AG04450 (cell line): ENCODE measurements at places on chromosomes 1 and 21.

- no peak for DNase-seq
Observed at GRCh38 chr1:41610361-41610760, 125.9 kb upstream of the EDN2 start.

- no peak for DNase-seq
Observed at GRCh38 chr1:167544447-167545093, 9.0 kb downstream of the CREG1 start.

DNA sequence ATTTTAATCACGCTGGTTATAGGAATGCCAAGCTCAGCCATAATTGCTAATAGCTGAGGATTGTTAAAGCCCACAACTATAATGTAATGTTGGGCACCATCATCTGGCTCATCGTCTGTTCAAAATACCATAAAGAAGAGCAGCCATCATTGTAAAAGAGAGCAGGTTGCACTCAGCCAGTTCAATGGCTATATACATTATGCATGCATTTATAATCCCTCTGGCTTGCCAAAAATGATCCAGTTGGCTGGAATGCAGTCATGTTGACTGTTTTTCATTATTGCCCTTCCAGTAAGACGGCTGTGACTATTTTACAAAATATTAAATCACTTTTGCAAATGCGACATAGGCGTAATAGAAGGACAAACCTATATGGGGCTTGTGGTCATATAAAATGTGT, 85.3 kb downstream of the SPAG17 start:
- no peak for DNase-seq

DNA sequence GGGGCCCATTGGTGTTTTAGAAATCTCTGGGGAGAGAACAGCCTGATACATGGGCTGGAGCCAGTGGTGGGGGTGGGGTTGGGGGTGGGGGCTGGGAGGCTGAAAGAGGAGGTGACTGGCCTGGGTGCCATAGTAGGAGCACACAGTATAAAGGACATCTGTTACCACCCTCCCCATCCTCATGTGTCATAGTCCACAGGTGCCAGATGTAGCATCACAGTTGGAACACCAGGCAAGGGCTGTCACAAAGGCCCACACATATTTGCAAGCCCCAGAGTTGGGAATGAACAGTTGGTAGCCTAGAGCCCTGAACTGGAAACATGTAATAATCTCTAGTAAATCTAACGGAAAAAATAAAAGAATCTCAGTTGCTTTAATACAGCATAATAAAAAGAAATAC, 55.1 kb upstream of the CR2 start:
- no peak for DNase-seq

DNA sequence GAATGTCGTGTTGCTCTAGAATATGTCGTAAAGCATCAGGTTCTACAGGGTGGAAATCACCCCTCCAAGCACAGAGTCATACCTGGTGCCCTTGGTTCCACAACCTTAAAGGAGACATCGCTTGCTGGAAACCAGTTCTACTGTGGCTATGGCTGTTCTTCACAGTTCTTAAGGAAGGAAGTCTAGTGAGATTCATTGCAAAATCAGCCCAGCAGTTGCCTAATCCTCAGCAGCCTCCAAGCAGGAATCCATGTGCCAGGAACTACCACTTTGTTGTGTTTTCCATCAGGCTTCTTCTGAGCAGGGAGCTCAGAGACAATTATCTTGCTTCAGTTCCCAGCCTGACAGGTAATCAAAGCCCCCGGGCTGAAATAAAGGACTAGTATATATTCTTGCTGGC, 45.0 kb upstream of the SLC35F3 start:
- DNase-seq, result no peak
